Ureter (tissue), 1 donor: ENCODE measurements at places on chromosomes 6 and 20.

DNA sequence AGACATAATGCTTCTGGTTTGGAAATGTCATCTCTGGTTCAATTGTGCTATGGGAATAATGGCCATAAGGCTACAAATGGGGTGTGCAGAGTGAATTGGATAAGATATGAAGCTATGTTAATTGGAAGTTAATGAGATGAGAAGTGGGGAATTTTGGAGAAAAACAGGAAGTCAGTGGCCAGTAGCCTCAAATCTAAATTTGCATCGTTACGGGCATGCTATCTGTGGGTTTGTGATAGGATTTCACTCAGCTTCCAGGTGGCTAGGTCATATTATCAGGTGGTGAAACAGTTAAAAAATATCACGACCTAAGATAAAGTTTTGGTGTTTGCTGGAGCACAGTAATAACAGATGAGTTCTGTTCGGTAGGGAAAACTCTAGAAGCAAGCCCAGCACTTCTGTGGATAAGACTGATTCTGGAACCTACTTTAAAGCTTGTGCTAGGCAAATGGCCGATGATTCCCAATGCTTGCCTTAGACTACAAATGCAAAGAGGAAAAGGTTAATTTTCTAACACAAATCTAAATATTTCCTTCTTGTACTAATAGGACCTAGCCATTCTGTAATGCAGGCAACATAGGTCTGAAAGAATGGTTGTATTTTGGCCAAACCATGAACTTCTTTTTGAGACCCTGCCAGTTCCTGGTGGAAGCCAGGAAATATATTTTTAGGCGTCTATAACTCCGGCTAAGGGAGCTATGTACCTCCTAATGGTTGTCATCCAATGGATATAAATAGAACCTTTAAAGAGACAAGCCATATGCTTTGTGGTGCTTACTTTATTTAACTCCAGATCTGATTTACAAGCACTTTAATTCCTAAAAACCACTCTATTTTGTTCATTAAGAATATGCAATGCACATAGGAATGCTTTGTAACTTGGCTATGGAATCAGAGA lies 111.0 kb downstream of the PLCB1 start:
- no peak for DNase-seq

DNA sequence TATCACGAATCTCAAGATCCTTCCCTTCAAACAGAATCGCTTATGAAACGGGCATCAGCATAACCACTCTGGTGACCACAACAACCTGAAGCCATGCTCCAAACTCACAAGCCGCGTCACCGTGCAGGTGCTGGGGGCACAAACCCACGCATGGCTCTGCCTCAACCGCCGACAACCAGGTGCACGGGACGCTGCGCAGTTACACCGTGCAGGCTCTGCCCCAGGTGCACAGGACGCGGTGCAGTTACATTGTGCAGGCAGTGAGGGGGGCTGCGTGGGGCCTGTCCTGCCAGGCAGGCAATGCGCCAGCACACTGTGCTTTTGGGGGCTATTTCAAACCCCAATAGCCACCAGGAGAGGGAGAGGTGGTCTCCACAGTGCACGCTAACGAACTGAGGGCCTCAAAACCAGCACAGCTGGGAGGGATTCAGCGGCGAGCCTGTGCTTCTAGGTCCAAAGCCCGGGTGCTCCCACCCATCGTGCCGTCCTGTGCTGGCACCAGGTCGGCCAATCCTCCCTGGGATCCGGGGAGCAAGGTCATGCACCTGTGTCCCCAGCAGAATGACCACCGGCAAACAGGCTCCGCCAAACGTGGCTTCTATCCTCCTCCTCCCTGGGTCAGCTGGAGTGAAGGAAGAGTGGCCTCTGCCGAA lies 35.8 kb downstream of the ZBTB46 start:
- no peak for DNase-seq

- DNase-seq: no peak
Measured at GRCh38 chr20:38840053-38840893, 34.8 kb downstream of the PPP1R16B start.

GRCh38 chr6:165181951-165182414 lies 127.4 kb downstream of the C6orf118 start:
- DNase-seq: no peak

DNA sequence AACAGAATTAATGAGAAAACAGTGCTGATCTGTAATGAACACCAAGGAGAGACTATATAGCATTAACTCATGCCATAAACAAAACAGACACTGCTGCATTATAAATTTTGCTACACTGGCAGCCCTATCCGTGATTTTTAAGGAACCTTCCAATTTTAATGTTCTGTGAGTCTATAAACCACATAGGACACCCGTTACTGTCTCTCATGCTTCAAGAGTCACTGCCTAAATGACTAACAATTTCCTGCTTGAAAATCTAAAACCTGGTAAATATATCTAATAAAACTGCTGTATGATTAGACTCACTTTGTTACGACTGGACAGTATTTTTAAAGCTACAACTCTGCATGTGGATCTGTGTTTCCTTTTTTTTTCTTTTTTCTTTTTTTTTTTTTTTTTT lies 8.7 kb downstream of the CHD6 start:
- DNase-seq: no peak

DNA sequence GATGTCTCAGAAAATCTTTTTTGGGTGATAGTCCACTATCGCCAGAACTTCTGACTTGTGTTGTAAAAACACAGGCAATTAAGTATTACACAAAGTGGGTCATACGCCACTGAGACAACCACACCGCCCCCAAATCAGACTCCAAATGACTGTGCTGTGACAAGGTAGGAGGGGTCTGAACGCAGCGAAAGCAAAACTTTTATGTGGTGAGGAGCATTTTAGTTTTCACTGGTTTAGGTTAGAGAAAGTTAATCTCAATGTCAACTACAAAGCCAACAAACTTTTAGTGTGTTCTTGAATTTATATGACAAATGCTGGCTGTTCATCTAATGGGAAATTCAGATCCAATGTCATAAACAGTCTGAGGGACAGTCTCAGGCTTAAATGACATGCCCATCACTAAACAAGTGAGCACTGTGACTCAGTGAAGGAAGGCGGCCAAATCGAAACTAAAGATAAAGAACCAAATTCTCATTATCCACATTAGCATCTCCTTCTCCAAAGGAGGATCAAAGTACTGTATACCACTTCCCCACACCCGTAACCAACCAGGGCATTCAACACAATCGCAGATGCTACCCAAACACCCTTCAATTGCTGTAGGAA lies 186.7 kb downstream of the GJA10 start:
- no peak for DNase-seq

DNA sequence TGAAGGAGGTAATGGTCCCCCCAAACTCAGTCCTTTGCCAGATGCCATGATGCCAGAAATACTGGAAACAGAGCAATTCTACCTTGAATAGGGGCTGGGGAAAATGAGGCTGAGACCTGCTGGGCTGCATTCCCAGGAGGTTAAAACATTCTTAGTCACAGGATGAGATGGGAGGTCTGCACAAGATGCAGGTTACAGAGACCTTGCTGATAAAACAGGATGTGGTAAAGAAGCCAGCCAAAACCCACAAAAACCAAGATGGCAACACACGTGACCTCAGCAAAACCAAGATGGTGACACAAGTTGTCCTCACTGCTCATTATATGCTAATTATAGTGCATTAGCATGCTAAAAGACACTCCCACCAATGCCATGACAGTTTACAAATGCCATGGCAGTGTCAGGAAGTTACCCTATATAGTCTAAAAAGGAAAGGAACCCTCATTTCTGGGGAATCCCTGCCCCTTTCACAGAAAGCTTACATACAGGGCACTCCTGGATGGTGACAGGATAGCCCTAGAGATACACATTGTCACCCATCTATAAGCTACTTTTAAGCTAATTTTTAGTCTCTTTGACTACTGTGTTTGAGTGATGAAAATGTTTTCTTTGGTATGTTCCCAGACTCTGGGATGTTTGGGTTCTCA lies 979.7 kb downstream of the TBC1D32 start:
- DNase-seq: no peak

DNA sequence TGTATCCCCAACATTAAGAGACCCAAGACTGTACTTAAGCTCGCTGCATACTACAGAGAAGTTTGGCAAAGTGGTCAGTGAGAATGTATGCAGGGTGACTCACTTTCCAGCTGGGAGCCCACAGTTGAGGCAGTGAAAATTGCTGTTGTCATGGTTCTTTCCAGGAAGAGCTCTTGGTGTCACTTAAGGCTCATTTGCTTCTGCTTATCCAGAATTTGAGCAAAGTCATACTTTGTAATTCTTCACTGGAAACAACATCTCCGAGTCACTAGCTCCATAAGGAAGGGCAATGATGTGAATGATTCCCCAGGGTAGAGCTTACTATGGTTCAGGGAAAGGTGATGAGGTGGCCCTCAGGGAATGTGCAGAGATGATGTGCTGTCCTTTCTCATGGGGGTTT lies 65.4 kb upstream of the FBXL4 start:
- no peak for DNase-seq

- DNase-seq: no peak
Measured at GRCh38 chr6:146787876-146788508, 189.2 kb downstream of the ADGB start.

- no peak for DNase-seq
Measured at GRCh38 chr6:10307476-10307875, 107.4 kb downstream of the TFAP2A start.

- no peak for DNase-seq
Measured at GRCh38 chr6:331622-332521, 39.6 kb downstream of the DUSP22 start.

- no peak for DNase-seq
Measured at GRCh38 chr6:1346101-1346500, 34.2 kb downstream of the FOXQ1 start.

- DNase-seq: no peak
Measured at GRCh38 chr6:31495580-31495979, 2.4 kb upstream of the MICB start.

- no peak for DNase-seq
Measured at GRCh38 chr6:163599684-163600083, 185.2 kb downstream of the QKI start.

GRCh38 chr20:53768329-53768728 lies 174.7 kb upstream of the ZNF217 start:
- DNase-seq: no peak

DNA sequence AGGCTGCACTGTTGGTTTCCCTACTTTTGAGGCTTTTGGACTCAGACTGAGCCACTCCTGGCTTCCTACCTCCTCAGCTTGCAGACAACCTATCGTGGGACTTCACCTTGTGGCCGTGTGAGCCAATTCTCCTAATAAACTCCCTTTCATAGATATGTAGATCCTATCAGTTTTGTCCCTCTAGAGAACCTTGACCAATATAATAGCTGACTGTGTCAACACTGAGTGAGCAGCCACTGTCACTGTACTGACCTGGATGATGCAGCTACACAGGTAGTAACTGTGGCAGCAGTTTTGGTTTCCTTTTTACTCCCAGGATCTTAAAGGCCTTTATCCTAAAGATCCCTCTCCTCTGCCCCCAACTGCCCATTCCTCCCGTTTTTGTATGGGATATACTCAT lies 70.2 kb downstream of the SLC22A3 start:
- DNase-seq: no peak

DNA sequence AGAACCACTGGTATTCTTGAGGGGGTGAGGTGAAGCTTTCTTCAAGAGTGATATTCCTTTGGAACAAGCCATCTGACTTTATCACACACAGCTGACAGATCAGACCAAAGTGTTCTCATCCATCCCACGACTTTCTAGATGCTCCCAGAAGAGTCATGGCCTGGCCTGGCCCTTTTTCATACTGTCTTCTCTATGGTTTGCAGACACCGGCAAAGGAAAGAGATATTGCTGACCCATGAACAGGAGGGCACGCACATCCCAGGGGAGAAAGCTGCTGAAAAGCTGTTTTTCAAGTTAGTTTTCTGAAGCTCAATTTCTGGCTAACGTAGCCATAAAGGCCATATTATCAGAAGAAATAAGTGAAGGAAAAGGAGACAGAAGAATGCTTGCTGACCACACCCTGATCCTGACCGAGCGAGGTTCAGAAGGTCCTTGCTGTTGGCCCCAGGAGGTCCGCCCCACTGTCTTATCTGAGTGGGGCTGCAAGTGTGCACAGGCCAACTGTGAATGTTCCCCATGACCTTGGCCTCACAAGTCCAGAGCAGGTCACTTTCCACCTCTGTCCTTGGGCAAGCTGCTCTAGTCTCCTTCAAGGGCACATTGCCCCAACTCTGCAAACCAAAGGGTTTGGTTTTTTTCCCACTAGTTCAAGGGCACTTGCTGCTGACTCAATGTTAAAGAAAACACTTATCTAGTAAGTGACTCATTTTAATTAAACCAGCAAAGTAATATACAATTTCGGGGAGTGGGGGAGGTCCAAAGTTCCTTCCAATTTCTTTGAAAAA lies 2.0 kb downstream of the ACSS1 start:
- no peak for DNase-seq

GRCh38 chr6:53171605-53172467 lies 23.2 kb upstream of the GCM1 start:
- peak; percentile 92 for DNase-seq

DNA sequence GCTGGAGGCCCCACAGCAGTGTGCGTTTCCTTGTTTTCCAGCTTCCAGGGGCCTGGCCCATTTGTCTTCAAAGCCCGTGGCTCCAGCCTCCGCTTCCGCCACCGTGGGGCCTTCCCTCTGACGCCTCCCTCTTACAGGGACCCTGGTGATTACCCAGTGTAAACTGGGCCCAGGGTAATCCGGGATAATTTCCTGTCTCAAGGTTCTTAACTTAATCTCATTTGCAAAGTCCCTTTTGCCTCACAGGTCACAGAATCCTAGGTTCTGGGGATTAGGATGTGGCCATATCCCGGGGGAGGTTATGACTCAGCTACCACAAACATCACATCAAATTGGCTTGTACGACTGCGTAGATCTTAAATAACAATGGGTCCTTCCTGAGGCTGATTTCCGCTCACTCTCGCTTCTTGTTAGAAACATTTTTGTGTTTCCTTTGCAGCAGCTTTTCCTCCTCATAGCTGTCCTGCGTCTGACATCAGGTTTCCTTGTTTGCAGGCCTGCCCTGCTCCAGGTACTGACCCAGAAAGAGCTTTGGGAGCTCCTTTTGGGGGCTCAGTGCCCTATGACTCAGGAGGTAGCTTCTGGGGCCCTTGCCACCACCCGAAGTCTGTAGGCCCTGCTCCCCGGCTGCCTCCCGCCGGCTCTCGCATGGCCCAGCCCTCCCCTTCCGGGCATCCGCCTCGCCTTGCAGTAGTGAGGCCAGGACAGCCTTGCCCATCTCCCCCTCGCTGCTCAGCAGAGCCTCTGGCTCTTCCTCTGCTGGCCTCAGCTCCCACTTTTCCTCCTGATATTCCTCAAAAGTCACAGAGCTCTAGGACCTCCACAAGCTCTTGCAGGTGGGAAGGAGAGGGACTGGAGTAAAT lies 100.5 kb downstream of the ERMARD start:
- peak; percentile 37 for DNase-seq

GRCh38 chr6:100803264-100804045 lies 77.7 kb downstream of the ASCC3 start:
- no peak for DNase-seq

DNA sequence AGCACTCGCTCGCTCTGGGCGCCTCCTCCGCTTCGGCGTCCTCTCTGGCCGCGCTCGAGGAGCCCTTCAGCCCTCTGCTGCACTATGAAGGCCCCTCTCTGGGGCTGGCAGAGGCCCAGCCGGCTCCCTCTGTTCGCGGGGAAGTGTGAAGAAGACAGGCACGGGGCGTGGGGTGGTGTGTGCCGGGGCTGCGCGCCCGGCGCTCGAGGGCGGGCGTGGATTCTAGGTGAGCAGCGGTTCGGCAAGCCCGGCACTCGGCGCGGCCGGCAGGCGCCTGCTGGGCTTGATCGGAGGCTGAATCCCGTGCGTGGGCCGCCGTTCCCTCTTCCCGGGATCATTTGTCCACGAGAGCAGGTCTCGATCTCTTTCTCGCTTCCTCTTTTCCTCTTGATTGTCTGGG lies 153.0 kb downstream of the SLC35B3 start:
- DNase-seq: no peak

GRCh38 chr6:149820506-149820905 lies 43.7 kb downstream of the LRP11 start:
- DNase-seq: no peak
